CD4-positive, alpha-beta T cell treated with Interleukin-12 subunit alpha and Interleukin-12 subunit beta, for 1 hour (primary cell): ENCODE measurements at places on chromosomes 3 and 15.

DNA sequence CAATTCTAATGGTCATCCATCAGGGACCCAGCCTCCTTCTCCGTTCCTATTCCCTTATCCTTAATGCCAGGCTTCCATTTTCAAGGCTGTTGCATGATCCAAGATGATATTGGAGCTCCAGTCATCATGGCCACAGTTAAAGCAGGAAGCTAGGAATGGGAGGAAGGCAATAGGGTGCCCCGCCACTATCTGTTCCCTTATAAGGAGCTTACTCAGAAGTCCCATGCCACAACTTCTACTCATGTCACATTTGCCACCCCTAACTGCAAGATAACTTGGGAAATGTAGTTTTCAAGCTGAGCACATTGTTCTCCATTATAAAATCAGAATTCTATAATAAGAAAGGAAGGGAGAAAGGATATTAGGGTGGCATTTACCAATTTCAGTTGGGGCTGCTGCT is 38.6 kb upstream of the SPSB4 start:
- DNase-seq, result no peak

DNA sequence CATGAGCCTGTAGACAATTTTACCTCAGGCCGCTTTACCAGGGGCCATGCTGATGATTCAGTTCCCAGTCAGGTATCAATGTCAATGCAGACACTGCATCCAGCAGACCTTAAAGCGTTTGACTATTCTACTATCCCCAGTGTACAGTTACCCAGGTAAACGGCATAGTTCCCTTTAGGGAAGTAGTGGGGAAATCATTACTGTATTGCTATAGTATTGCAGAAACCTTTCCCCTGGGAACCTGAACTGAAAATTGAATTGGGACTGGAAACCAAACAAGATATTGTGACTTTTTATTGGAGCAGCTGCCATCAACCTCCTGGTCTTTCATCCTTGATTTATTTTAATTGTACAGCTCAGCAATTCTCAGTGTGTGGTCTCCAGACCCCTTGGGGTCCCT is 6.6 kb upstream of the INAFM2 start:
- no peak for DNase-seq

DNA sequence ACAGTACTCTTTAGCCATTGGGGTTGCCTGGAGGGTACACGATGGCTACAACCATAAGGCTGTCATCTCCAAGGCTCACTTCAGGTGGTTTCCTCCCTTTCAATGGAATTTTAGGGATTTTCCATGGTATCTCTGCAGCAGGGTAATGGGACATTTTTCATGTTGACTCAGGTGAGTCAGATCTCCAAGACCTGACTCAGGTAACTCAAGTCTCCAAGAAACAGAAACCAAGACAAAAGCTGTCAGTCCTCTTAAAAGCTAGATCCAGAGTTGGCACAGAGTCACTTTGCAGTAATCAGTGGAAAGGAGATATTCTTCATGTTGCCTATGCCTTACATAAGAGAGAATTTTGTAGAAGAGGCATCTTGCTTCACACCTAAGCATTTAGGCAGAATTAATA is 375.8 kb upstream of the ARPP21 start:
- no peak for DNase-seq

- no peak for DNase-seq
Observed at GRCh38 chr3:185896636-185897035, 41.2 kb downstream of the TRA2B start.

GRCh38 chr3:128412180-128413002 is 54.3 kb downstream of the DNAJB8 start:
- DNase-seq, result no peak

GRCh38 chr15:41811432-41812195 is 16.3 kb upstream of the JMJD7 start:
- DNase-seq, result peak; percentile 78

DNA sequence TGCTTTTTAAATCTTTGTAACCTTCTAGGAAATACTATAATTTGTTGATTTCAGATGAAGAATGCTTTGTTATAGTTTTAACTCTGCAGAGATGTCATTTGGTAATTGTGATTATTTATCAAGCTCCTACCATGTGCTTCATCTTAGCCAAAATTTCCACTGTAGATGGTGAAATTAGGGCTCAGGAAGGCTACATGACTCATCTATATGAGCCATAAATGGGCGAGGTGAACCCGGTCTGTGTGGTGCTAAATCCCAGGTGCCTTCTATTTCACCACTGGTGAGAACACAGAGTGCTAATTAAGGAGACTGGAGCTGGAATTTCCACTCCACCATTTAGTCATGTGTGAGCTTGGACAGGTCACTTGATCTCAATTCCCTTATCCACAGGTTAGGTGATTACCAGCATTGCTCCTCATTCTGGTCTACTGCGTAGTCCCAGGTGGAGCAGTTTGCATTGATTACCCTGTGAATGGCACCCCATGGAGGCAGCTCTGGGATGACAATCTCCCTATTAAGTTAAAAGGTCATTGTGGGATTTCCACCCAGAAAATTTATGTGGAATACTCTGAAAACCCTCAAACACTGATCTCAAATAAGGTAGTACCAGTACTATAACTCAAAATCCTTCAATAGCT is 2.8 kb upstream of the CCR3 start:
- DNase-seq, result no peak

GRCh38 chr15:96264801-96265515 is 65.5 kb upstream of the NR2F2 start:
- DNase-seq, result no peak

DNA sequence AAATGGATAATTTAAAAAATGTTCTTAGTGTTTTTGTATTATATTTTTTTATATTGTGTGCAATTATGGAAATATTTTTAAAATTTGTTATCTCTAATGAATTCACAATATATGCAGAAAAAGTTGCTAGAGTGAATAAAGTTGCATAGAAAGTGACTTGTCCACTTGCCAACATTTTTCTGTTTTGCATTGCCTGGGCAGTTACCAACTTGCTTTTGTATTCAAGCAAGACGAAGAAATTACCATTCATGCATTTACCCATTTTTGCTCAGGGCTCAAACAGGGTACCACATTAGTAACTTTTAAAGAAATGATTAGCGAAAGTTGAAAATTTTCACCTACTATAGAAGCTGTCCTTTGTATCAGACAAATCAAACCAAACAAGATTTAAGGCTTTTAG is 152.9 kb upstream of the STRIT1 start:
- DNase-seq, result no peak

DNA sequence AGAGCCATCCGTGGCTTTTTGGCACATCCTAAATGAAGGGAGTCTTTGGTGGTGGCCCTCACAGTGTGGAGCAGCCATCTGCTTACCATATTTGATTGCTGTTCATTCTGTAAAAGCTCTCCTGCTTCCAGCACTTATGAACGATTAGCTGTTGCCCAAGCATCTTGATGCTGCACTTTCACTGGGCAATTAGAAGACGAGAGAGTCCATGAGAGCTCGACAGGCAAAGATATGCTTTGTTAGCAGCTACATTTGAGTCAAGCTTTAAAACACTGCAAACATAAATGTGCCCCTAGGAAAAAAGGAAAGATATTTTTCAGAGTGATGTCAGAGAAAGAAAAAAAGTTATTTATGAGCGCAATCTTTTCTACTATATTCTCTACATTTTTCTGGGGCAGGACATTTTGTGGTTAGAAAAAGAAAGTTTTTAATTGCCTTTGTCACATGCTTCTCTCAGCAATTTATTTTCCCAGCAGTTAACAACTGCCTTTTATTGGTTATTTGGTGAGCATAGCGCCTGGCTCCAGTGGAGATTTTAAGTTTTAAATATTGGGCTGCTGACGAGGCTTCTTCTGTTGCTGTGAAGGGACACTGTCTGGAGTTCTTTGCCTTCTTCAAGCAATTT is 468.4 kb downstream of the C3orf38 start:
- DNase-seq, result no peak

- no peak for DNase-seq
Observed at GRCh38 chr15:95499397-95499796, 831.1 kb upstream of the NR2F2 start.

GRCh38 chr3:42115215-42115614 is 24.1 kb downstream of the TRAK1 start:
- no peak for DNase-seq

DNA sequence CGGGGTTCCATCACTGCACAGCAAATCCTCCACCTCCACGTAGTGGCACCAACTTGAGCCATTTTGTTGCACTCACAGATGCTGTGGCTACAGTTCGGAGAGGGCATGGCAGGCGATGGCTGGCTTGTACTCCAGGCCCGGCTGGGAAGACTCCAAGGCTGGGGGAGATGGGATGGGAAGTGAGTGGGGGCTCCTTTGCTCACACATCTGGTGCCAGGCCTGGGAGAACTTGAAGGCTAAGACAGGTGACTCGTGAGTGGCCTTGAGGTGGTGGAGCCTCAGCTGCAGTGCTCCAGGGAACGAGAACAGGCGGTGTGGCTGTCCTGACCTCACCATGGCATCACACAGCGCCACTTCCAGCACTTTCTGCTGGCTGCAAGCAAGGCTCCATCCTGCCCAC is 87.9 kb downstream of the PLXNA1 start:
- no peak for DNase-seq

- no peak for DNase-seq
Observed at GRCh38 chr3:40741729-40742128, 217.0 kb downstream of the ZNF621 start.

- DNase-seq, result no peak
Observed at GRCh38 chr3:128339491-128340012, 127.1 kb downstream of the DNAJB8 start.

DNA sequence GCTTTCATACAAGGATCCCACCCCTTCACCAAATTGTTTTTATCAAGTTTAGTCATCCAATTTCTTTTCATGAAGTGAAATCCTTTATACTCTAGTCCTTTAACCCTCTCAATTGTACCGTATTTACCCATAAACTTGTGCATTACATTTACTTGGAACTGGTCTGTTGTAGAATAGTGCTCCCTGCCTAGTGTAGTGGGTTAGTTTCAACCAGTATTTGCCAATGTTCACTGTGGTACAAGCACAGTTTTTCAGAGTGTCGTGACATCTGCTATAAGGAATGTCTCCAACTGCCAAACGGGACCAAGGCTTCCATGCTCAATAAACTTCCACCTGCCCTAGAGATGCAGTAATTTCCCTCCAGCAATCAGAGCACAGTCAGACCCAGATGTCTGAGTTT is 211.9 kb downstream of the KCNAB1 start:
- DNase-seq, result no peak

DNA sequence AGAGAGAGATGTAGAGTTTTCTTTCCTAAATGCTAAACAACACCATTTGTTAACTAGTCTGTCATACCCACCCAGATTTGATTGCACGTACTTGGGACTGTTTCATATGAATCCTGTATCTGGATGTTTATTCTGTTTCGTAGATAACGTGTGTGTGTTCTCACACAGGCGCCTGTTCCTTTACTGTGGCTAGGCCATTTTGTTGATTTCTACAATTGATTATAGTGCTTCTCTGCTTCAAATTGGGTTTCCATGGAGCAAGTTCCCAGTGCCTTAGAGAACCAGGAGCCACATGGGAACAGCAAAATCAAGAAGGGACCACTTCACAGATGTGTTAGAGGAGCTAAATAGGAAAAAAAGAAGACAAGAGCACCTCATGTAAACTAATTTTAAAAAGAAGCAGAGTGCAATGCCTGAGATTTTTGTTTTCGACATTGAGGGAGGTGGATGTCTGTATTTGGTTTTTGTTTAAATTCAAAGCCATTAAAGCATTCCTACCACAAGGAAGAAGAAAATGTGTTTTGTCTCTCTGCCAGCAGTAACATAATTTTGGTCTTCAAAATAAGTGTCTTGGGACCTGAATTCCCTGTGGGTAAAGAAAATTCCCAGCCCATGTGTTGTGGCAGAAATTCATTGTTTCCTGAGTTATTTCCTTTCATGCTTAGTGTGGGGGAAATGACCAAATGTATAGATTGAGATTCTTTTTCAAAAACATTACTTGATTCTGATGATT is 424.0 kb upstream of the C2CD4B start:
- no peak for DNase-seq

- DNase-seq, result no peak
Observed at GRCh38 chr3:124574012-124574411, 156.2 kb upstream of the UMPS start.

DNA sequence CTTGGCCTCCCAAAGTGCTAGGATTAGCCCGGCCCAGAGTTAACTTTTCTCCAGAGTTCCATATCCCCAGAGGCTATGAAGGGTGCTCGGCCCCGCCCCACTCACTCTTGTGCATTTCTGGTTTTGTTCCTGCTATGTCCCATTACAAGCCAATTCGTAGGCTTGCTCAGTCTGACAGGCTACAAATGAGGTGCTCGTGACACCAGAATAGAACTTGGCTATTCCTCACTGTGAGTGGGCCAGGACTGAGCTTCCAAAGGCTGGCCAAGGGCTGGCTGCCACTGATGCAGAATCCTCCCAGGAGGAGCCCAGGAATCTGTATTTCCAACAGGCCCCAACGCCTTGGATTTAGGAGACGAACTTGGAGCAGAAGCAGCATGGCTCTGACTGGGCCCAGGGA is 282.7 kb upstream of the C2CD4B start:
- DNase-seq, result no peak

DNA sequence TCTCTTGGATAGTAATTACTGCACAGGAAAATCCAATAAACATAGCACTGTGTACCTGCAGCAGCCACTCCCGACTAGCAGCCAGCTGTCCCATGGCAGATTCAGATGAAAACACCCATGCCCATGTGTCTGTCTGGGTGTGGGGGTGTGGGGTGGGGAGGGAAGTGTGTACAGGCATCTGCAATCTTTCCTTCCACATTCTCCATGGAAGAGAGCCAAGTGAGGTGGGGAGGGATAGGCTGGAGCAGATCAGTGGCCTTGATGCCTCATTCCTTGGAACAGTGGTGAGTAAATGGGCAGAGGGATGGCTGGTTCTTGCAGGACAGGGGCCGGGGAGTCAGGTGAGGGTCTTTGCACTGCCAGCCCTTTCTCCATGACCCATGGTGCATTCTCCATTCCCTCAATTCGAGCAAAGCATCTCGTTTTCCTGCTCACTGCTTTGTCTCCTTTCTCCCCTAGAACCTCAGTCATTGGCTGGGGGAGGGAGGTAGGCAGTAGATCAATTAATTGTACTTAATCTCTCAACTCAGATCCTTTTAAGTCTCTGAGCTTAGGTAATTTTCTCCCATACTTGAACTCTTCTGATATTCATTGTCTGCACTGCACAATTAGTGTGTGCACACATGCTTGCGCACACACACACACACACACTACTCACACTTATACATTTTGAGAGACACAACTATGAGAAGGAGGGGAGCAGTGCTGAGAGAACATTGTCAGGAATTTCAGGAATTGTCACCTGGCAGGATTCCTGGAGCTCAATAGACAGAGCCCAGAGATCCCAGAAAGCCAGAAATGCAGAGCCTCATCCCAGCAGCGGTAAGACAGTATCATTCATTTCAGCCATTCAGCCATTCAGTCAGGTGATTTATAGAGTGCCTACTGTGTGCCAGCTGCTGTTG is 31.9 kb downstream of the PDIA5 start:
- no peak for DNase-seq

GRCh38 chr3:22089284-22089683 is 338.3 kb upstream of the ZNF385D start:
- DNase-seq, result no peak

DNA sequence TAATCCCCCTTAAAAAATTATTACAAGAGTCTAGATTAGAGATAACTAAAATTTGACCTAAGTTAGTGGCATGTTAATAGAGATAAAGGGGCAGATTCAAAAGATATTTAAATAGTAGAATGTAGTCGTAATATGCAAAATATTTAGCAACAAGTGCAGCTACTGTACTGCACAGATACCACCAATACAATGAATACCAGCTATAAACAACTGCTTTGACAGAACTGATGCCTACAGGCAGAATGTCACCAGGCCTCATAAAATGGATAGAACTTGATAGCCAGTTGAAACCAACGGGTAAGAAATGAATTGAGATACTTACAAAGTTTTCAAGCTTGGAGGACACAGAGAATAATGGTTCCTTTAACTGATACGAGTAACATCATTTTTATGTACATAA is 249.3 kb upstream of the VEPH1 start:
- no peak for DNase-seq

- DNase-seq, result no peak
Observed at GRCh38 chr3:136602818-136603217, 149.4 kb downstream of the STAG1 start.
